ENCODE measurements at places on chromosomes 6 and 20.

DNA sequence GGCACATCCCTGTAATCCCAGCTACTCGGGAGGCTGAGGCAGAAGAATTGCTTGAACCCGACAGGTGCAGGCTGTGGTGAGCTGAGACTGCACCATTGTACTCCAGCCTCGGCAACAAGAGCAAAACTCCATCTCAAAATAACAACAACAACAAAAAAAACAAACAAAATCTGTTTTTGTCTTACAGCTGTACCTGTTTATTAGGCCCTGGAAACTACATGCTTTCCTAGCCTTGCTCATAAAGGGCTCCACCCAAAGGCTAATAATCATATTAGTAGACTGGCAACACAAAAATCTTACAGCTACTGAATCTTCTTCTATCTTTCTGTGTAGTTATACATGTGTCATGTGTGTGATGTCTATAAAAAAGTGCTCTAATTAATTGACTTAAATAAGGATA lies 503.9 kb upstream of the EYS start:
- DNase-seq, result no peak

DNA sequence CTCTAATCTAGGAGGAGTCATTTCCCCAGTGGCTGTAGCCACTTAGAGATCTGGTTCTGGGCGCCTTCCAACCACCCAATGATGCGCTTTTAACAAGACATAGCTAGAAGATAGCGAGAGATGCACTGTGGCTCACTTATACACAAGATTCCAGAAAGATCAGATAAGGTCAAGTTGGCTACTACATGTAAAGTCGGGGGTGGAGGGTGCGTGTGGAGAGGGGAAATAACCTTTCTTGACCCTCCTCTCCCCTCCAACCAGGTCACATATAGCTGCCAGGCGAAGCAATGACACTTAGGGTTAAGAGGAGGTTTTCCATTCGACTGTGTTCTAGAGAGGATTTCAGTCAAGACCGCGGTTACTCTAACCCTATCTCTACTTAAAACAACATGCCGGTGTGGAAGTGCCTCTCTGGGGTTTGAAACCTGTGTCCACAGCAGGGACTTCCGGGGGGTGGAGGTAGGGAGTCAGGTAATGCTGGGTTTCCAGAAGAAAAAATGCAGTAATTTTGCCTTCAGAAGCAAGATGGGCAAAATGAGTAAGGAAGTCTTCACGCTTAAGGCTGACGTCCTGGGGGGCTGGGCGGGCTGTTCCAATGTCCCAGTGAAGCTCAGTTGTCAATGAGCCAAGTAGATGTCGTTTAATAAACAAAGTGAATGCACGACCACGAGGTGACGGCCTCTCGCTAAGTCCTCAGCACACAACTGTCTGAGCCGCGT lies 1.8 kb upstream of the SIM1 start:
- no peak for DNase-seq

DNA sequence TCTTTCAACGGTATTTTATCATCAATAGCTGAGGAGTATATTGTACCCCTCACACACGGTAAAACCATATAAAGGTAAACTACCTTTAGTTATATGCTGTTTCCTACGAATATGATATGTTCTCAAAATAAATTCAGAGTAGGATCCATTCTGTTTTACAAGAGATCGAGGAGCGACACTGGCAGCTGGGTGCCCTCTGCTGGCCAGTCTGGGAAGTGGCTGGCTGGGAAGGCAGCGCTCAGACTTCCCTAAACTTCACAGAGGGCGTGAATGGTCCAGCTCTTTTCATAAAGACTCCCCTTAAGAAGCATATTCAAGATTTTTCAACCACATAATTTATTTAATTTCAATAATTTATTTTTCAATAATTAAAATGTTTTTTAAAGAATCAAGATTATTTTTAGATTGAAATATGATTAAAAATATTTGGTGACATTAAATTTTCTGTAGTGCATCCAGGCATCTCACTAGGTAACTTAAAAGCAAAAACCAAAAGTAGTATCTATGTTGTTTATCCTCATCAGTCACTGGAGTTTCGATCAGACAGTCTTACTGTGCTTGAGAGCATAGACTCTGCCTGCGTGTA lies 187.5 kb upstream of the PDE10A start:
- DNase-seq, result no peak

DNA sequence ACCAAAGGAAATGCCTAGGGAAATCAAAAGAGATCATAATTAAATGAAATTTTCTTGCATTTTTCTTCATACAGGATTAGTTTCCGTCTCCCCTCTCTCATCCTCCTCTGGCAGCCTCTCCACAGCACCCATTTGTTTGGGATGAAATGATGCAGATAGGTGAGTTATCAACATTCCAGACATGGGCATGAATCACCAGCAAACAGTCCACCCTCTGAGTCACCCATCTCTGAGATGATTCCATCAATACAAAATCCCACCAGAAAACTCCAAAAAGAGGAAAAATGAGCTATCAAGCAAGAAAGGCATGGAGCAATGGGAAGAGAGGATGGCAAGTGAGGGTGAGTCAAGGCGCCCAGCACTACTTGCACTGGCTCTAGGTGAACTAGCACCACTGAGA lies 11.4 kb downstream of the MC3R start:
- no peak for DNase-seq

GRCh38 chr20:2762578-2763131 lies 37.8 kb downstream of the CPXM1 start:
- peak; percentile 64 for DNase-seq

- DNase-seq, result no peak
Observed at GRCh38 chr20:3202965-3203314, 1.5 kb downstream of the DDRGK1 start.

GRCh38 chr6:79157961-79158644 lies 76.4 kb downstream of the HMGN3 start:
- DNase-seq, result no peak

- no peak for DNase-seq
Observed at GRCh38 chr20:57078116-57078515, 188.3 kb downstream of the BMP7 start.

DNA sequence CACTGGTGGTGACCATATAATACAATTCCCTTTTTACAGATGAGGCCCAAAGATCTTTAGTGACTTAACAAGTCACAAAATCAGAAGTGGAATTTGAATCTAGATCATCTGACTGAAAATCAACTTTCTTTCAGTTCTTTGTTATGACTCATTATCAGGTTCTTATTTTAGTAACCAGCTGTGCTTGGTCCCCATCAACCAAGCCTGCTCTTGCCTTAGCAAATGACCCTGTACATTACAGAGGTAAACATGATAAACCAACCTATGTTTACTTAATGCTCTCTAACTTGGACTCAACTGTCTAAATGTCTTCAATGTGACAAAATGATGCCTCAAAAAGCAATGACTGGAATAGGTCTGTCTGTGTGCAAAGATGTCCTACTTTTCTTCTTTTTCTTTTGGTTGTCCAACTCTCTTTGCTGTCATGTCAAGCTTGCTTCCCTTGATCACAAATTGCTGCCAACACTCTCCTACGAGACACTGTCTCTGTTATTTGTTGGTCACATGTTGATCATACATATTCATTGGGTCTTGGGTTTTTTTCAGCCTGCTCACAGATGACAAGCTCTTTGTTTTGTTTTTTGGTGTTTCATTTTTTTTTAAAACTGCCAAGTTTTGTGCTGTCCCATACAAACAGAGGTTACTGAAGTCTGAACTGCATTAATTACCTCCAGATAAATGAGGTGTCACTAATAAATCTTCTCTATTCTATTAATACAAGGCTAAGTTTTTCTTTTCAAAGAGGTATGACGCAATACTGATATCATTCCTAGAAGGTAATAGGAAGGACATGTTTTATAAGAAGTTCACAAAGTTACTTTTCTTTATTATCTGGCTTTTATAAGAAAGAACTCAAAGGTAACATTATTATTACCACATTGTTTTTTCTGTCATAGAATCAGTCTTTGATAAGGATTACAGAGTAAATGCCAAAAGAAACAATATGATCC lies 62.2 kb upstream of the PLN start:
- DNase-seq, result no peak

- no peak for DNase-seq
Observed at GRCh38 chr20:20276811-20277530, 90.9 kb upstream of the INSM1 start.

- no peak for DNase-seq
Observed at GRCh38 chr6:147881432-147881831, 372.9 kb downstream of the SAMD5 start.

DNA sequence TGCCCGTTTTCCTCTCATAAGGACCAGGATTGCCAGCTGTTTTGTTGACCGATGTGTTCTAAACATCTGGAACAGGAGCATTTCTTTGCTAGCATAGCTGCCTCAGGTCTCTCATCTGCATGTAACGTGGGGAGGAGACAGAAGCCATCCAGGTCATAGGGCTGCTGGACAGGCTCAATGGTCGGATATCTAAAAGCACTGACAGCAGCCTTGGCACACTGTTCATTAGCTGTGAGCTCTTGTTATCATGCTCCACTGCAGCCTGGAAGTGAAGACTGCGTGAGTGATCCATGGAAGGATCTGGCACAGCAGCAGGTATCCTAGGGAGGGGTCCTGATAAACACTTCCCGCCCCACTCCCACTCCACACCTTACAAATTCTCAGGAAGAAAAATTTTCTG lies 175.3 kb downstream of the LRFN2 start:
- DNase-seq, result no peak

- DNase-seq, result no peak
Observed at GRCh38 chr6:43095939-43096338, 19.8 kb downstream of the PTK7 start.

DNA sequence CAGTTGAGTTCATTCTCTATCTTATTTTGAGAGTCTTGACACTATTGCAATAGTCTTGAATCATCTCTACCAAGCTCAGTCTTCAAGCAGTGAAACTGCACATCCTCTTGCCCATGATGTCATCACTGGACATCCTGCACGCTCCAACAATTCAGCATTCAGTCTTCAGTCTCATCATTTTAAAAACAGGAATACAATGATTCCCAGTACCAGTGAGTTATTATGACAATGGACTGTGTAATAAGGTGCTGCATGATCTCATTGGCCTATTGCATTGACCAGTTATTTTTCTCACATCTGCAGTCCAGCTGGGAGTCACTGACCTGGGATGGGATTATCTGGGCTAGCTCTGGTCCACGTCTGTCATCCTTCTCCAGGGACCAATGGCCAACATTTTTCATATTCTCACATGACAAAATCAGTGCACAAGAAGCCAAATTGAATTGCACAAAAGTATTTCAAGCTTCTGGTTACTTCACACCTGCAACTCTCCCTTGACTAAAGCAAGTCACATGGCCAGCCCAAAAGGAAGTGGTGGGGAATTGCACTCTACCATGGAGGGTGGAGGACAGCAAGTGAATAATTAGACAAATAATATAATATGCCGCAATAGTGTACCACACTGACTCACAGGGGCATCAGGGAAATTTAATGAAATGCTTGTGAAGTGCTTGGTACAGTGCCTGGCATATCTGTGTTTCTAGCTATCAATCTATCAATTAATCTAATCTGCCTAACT lies 6.4 kb upstream of the CST2 start:
- no peak for DNase-seq

DNA sequence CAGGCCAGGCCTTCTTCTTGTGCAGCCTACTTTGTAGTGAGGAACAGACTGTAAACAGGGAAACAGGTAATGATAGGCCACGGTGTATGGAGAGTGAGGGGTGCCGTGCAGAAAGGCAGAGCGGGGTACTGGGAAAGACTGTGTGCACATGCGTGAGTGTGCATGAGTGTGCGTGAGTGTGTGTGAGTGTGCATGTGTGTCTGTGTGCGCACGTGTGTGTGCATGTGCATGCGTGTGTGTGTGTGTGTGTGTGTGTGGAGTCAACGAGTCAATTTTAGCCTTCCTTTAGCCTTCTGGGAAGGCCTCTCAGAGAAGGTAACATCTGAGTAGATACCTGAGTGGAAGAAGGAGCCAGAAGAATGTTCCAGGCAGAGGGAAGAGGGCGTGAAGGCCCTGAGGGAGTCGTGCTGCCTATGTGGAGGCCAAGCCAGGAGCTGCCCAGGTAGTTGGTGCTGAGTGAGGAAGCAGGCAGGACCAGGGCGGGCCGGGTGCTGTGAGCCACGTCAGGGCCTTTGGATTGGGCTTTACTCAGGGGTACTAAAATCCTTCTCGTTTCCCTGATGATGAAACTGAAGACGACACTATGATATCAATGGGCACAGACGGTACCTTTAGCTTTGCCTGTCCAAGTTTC lies 6.3 kb downstream of the APCDD1L start:
- no peak for DNase-seq

GRCh38 chr20:5656126-5656525 lies 94.1 kb upstream of the SHLD1 start:
- DNase-seq, result no peak

DNA sequence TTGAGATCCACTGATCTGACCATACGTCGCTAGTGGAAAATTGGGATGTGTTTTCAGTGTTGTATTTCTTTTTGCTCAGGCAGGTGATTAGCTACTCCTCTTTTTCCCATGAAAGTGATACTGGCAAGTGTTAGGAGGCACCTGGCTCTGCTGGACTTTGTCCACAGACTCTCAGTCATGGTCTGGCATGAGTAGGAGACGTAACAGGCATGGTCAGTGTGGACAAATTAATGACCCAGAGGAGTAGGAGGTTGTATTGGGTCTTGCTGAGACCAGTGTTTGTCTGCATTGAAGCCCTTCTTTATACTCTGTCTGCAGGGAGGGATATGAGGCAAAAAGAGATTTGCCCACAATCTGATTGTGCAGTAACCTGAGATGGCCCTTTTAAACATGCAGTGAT lies 178.7 kb downstream of the DTNBP1 start:
- DNase-seq, result no peak

DNA sequence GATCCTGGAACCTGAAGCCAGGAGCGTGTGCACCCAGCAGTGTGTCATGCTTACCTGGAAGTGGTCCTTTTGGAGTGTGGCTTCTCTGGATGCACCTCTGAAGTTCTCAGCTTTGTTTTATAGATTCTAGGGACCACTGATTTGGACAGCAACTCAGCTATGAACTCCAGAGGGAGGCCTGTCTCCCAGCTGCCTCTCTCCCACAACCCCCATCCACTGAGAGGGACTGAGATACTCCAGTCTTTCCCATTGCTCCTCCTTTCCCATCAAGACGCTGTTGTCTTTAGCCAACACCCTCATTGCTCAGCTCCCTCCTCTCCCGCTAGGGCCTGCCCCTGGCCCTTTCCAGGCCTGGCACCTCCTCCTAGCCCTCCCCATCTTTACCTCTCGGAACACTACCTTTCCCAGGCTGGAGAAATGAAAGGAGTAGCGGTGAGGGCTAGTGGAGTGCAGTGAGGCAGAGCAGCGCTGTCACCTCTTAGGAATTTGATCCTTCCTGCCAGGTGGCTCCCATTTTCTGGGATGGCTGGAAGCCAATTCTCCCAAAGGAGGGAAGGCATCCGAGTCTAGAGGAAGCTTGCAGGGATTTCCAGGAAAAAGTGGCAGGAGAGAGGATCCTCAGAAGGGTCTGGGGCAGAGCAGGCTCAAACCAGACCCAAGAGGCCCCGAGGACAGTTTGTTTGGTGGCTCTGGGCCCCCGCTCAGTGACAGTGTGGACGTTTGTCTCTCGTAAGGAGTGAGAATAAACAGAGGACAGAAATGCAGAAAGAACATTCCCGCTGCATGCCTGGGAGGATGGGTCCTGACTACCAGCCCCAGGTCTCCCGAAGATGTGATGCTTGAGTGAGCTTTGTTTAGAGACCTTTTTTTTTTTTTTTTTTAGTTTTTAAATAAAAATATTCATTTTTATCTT lies at the start of gene LRRN4:
Gene LRRN4 (minus strand): TSS at position 285 of the 913 bp plus-strand sequence. CDS start 1,261 bp downstream, outside the sequence.
- no peak for DNase-seq

GRCh38 chr20:10430000-10430466 lies 4.0 kb downstream of the MKKS start:
- no peak for DNase-seq
